ENCODE measurements at places on chromosomes 6 and 20. TPM values are rescaled to one million over a fixed set of nuclear protein-coding genes. Genes with fewer than 3 reads are reported as not detected.

Gene CLPSL1
- total RNA-seq = not detected

Gene TBX18
- 4.1 TPM for total RNA-seq

Gene CRISP3
- total RNA-seq = 0.07 TPM

Gene HIVEP2
- 37.2 TPM for total RNA-seq
